ENCODE measurements at places on chromosomes 6 and 20.

DNA sequence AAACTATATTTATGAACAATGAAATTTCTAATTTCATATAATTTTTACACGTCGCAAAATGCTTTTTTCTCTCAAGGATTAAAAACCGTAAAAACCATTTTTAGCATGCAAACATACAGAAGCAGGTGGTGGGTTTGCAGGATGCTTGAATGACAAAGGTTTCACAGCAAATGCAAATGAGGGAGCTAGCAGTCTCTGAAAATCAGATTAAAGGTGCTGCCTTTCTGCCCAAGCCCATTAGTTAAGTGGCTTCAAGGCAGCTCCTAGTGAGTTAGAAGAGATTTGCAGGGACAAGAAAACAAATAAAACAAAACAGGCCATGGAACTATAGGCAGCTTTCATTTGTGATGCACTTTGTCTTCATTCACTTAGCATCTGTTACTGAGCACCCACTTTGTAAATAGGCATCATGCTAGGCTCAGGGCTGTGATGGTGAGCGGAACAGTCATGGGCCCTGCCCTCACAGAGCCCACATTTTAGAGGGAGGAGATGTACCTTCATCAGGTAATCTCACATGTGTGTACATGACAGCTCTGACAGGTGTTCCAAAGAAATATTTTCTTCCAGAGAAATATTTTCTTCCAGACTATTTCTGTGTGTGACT, 29.5 kb downstream of the NAPB start:
- no peak for DNase-seq

DNA sequence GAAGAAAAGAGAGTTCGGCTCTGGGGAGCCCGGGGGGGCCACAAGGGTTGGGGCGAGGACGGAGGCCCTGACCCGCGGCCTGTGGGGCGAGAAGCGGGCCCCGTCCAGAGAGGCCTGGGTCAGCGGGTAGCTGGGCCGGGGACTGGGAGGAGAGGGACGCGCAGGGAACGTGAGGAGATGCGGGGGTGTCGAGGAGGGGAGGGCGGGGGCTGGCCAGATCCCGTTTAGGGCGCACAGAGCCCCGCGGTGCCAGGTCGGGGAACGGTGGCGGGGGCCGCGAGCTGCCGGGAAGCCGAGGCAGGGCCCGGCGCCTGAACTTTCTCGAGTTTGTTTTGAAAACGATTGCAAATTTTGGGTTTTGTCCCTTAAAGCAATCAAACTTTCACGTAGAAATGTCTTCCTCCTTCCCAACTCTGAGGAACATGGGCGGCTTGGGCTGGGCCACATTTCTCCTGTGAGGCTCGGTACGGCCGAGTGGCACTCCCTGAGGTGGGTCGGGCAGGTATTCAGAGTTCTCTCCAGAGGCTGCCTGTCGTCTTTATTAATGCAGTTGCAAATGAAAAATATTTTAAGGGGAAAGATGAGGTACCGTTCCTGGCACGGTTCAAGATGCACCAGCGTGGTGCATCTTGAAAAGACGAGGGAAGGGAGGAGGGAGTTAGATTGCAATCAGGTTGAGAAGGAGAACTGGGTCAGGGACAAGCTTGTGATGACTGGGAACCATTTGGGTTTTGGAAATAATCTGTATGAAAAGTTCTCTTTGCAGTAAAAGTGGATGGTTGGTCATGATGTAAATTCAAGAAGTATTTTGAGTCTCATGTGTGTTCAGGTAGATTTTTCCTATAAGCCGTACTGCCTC, 972 bp downstream of the RNF8 start:
- no peak for DNase-seq

- DNase-seq: no peak
Measured at GRCh38 chr6:130314271-130314670, 51.5 kb upstream of the TMEM200A start.

DNA sequence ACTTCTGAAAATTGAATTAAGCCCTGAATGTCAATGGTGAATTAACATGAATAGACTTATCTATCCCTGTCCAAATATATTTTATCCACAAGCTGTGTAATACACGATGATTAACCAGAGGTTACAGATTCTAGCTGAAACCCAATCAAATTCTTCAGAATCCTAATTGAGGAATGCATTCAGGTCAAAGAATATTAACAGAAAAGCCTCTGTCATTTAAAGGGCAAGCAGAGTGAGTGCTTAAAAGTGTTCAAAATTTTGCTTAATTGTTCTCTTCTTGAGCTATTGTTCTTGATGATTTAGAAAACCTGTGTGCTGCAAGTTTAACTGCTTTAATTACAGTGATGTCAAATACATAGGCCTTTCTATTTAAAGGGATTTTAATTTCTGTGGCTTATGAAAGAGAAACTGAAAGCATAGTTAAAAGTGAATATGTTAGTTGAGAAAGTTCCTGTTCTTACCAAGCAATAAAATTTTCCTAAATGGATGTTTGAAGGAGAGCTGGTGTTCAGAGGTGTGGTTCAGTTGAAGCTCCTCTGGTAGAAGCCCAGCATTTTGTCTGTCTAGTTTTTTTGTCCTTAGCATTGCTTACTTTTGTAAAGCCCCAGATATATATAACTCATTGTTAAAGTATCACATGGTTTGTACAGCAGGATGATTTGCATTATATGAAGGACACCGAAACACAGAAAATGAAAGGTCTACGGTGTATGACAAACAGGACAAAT, 466.3 kb upstream of the PLCB4 start:
- no peak for DNase-seq

DNA sequence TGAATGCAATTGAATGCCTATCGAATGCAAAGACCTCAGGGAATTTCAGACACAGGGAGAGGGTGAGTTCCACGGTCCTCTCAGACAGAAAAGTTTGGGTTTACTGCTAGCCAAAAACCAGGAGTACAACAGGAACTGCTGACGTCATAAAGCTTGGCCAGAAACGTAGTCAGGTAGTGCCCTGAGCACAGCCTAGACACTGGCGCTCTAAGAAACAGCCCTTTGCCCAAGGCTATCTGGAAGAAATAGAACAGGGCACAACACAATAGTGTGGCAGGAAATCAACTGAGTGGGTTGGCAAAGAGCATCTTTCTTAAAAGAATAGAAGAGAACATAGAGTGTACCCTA, 58.0 kb downstream of the GFOD1 start:
- no peak for DNase-seq

- no peak for DNase-seq
Measured at GRCh38 chr6:128541261-128541660, 20.9 kb upstream of the PTPRK start.

DNA sequence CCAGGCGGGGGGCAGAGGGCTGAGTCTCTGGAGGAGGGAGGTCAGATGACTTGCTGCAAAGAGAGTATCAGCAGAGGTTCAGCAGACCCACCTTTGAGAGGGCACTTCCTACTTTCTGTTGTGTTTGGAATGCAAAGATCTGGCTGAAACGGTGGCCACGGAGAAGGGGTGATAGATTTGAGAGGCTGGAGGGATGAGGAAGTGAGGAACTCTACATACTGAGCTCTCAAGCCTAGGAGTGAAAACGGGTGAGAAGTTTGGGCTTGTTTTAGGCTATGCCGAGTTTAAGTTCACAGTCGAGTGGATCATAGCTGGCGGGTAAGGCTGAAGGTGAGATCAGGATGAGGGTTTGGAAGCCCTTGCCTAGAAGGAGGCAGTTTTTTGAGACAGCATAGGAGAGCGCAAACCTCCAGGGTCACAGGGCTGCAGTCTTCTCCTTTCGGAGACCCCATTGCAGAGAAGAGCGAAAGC, 477 bp upstream of the ITPA start:
- no peak for DNase-seq

GRCh38 chr20:18637224-18637623, 49.4 kb downstream of the DTD1 start:
- DNase-seq: no peak

Data from T1000 (cell line).